ENCODE measurements at places on chromosomes 7 and 10. TPM values are rescaled to one million over a fixed set of nuclear protein-coding genes. Genes with fewer than 3 reads are reported as not detected.

GRCh38 chr7:140269004-140269638 lies 92.3 kb upstream of the KDM7A start:
- no peak for DNase-seq

DNA sequence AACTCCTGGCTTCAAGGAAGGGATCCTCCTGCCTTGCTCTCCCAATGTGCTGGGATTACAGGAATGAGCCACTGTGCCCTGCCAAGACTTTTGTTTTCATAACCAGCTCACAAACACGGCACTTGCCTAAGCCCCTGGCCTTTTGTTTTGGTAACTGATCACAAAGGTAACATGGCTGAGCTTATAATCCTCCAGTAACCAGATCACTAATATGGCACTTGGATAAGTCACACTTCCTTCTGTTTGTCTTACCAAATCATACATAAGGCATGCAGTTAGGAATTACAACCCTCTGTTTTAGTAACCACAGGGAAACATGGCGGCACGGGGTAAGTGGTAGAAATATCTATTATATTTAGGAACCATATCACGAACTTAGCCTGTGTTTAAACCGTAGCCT lies 577.1 kb downstream of the CALN1 start:
- DNase-seq, result no peak

DNA sequence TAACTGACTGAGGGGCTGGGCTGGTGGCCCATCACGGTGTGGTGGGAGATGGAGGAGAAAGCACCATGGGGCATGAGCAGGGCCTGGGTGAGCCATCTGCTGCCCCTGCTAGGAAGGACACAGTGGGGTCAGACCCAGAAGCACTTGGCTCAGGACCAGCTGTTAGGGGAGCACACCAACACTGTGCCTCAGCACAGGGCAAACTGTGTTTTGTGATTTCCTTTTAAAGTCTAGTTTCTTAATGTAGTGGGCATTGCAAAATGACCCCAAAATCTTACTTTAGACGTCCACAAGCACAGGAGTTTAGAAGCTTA lies 41.2 kb downstream of the NCAPG2 start:
- no peak for DNase-seq

DNA sequence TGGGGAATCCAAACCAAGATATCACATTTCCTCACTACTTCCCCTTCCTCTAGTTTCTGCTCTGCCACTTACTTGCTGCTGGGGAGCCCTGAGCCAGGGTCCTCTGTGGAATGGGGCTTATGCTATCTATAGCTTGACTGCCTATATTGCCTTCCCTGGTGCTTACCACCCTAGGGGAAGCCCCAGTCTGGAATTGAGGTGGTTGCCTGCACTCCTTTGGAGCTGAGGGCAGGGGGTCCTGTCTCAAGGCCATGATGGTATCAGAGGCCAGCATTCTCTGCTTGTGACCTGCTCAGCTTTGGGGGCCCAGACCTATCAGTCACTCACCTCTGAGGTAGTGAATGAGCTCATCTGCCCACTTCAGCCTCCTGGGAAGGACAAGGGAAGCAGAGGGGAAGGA lies 29.3 kb upstream of the INMT start:
- no peak for DNase-seq

DNA sequence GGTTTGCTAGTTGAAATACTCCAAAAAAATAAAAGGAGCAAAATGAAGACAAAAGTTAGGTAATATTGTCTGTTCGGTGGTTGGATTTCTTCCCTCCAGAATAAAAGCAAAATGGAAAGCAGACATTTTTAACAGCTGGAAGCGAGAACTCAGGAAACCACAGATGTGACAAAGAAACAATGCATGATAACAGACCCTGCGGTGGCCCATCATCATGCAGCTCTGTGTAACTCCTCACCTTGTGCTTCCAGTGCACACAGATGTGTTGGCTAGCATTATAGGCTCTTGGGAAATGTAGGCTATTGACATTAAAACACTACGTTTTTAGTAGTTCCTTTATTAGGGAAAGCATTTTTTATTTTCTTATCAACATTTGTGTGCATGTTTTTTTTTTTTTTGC lies 53.9 kb upstream of the ARL4A start:
- DNase-seq, result no peak

Gene SPAM1
- not detected for polyA plus RNA-seq

Gene DPYSL4
- 4.7 TPM for polyA plus RNA-seq

Gene DLG5
- 17.0 TPM for polyA plus RNA-seq

- no peak for DNase-seq
Measured at GRCh38 chr7:70257921-70258320, 659.6 kb downstream of the AUTS2 start.

Gene AASS
- polyA plus RNA-seq, result not detected

GRCh38 chr10:5447611-5448071 lies 35.3 kb downstream of the NET1 start:
- DNase-seq, result peak; percentile 43

Gene CAV1
- polyA plus RNA-seq, result 314 TPM

DNA sequence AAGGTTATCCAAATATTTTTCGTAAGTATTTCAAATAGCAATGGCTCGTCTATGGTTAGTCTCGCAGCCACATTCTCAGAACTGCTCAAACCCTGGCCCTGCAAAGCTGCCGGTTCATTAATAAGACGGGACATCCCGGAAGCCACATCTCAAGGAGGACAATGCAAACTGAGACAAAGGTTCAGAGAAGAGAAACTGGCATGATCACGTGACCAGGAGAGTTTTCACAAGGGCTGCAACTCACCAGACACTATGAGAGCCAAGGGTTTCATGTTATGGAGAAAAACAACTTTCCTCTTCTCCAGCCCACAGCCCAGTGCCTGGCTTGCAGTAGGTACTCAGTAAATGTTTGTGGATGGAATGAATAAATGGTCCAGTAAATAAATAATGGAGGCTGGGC lies 5.0 kb upstream of the HSPA12A start:
- no peak for DNase-seq

DNA sequence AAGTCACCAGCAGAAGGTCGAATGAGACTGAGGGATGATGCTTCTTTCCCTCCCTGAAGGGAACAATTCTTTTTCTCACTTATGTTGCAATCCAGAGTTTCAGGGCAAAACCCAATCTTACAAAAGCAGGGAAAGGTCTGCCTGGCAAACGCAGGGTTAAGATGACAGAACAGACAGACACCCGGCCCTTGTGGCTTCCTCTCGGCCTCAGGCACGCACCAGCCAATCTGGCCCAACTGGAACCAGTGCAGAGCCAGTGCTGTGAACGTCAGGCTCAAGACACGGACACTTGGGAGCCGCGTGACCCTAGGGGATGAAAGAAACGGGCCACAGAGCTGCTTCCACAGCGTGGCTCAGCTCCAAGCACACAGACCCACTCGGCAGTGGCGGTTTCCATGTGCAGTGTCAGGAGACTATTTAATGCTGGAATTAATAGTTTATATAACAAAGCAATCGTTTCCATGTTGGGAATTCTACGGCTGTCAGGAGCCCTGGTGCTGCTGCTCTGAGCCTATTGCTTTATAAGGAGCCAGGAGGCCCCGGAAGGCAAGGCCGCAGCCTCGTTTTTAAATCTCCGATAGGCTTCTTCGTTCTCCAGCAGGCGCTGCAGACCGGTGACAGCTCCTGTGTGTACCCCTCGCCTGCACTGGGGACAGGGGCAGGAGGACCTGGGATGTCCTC lies 198.4 kb downstream of the DIP2C start:
- DNase-seq, result no peak

- no peak for DNase-seq
Measured at GRCh38 chr7:124908259-124908658, 21.4 kb downstream of the POT1 start.

- DNase-seq, result peak; percentile 55
Measured at GRCh38 chr10:3935141-3935540, 150.1 kb upstream of the KLF6 start.

Gene CFAP46
- 0.25 TPM for polyA plus RNA-seq

Gene GHRHR
- polyA plus RNA-seq, result 0.92 TPM

Gene SYT15B
- 0.40 TPM for polyA plus RNA-seq

DNA sequence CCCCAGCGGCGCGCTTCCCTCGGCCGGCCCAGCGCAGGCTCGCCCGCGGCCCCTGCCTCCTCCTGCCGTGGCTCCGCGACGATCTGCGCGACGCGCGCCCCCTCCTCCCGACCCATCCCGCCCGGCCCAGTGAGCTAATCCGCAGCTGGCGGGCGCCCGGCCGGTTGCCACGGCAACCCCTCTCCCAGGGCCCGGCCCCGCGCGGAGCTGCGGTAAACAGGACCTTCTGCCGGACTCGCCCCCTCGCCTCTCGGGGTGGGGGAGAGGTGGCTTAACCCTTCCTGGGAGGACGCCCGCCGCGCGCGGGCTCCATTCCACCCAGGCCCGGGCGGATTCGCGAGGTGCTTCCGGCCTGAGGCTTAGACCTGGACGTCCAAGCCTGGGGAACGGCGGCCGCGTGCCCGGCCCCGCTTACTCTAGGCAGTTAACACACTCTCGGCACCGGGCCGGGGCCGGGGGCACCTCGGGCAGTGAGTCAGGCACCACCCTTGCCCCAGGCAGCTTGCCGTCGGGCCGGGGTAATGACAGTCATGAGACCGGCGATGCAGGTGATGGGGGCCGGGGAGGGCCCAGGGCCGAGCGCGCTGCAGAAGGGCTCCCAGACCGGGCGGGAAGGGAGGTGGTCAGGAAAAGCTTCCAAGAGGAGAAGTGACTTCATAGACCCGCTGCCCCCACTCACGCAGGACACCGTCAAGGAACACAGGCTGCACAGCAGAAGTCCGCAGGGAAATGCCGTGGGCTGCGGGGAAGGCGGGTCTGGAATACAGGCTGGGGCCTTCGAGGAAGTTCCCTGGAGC lies at the start of gene DENND2A:
Gene DENND2A, minus strand, starts transcription at position 87 of the 797 bp plus-strand sequence. CDS start 38,416 bp downstream, outside the sequence.
- peak; percentile 93 for DNase-seq

Gene MAGI2
- 6.4 TPM for polyA plus RNA-seq

All from muscle of arm (tissue), 14 donors.